ENCODE measurements at places on chromosomes 12 and 14.

DNA sequence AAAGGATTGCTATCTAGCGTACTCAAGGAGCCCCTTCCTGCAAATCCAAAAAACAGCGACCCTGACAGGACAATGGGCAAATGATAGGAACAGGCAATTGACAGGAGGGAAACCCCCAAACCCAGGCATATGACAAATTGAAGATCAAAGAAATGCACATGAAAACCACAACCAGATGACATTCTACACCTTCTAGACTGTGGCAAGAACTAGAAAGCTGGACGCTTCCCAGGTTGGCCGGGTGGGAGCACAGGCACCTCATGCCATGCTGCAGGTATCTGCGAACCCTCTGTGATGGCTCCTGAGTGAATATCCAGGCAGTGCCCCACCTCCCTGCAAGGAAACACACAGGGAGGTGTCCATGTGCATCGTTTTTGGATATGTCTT lies 37.1 kb downstream of the CMKLR1 start:
- no peak for DNase-seq

DNA sequence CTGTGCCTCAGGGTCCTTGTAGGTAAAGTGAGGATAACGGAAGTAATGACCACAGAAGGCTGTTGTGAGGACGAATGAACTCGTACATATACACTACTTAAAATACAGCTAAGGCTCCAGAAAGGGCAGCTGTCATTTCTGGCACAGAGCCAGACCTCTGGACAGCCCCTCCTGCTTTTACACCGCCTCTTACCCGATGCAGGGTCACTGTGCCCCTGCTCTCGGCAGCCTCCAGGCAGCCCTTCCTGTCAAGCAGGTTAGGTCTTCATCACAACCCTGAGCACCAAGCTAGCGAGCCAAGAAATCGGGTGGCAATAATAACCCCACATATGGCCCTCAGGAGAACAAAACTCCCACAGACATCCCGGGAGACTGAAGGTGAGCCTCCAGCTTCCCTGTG lies 8.5 kb downstream of the TMEM229B start:
- no peak for DNase-seq

DNA sequence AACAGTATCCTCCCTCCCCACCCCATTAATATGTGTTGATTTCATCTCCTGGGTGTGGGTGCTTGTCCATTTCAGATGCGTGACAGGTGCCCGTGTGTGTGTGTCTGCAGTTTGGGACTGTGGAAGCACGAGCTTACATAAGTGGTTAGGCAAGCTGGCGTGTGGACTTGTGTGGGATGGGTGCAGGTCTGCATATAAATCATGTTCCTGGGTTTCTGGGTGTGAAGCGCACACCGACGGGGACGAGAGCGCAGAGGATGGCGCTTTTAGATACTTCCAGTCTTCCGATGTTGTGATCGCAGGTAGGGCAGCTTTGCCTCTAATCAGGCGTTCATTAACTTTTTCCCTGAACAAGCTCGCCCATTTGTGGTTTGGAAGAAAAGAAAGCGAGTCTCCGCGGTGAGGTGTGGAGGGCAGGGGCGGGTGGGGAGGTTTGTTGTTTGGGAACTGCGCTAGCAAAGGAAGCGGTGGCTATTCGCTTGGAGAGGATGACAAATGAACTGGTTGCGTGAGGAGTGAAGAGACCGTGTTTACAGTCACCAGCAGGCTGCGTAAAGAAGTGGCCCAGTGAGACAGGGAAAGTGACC lies 865 bp downstream of the RGS6 start:
- peak; percentile 52 for DNase-seq

GRCh38 chr12:57868851-57869268 lies 22.3 kb upstream of the CTDSP2 start:
- DNase-seq: no peak

DNA sequence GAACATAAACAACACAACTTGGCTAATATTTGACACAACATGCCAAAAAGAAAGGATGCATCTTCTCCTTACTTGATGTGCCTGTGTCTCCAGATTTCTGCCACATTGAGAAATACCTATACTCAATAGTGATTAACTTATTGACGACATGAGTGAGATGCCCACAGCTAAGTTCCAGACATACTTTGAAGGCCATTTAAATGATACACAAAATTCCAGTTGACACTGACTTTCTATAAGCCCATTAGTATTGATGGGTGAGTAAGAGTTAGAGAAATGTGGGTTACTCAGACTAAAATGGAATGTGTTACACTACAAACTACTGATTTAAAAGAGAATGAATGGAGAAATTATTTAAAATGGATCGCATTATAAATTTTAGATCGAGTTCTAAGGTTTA lies 838.2 kb upstream of the MGAT4C start:
- DNase-seq: no peak

DNA sequence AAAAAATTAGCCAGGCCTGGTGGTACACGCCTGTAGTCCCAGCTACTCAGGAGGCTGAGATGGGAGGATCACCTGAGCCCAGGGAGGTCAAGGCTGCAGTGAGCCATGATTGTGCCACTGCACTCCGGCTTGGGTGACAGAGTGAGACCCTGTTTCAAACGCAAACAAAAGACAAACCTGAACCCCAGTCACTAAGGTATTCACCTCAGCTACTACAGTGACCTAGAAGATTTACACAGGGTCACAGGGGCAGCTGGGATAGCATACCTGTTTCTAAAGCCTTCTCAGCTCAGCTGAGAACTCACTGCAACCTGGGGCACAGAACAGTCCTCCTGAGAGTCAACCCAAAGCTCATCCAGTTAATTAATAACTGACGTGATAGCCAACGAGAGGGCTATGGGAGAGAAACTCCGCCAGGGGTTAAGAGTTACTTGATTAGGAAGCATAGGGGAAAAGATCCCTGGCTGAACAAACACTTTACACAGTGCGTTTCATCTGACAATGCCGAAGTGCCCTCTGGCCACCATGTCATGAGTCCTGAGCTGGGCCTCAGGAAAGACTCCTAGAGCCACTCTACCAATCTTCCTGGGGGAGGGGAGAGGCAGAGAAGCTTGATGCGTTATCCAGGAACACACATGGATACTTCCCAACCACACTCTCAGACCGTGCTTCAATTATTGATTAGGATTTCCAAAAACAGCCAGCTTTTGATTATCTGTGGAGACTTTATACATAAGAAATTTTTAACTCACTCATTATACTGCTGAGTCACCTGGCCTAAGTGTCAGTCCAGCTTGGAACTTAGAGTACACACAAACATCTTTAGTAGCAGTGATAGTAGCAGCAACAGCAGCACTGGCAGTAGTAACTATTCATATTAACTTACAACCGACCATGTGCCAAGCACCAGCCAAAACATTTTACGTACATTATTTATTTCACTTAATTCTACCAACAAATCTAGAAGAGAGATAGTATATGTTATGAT lies 48.2 kb downstream of the FOXN3 start:
- DNase-seq: peak; percentile 19

DNA sequence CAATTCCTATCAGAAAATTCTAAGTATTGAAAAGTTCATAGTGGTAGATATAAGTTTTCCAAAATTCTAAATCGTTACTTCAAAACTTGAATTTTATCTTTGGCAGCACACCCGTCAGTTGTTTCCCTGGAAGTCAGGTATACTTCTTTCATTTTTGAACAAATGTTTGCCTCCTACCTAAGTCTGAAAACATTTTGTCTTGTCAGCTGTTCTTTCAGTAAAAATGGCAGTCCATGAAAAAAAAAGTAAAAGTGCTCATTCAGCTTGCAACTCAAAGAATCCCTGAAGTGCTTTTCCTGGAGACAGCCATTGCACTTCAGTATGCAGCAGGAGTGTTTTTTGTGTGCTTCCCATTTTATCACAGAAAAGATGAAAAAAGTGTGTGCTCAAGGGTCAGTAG lies 130.1 kb upstream of the NEDD1 start:
- no peak for DNase-seq

Data from hematopoietic multipotent progenitor cell treated with erythropoietin and hydrocortisone succinate and interleukin-3 and kit ligand, for 8 days (in vitro differentiated cells).